ENCODE measurements at places on chromosomes 1 and 21.

- H3K4me3 ChIP-seq = no peak overlapping the region
- H3K27me3 ChIP-seq = no peaks in the 10 kb centered on the region
- H3K4me1 ChIP-seq = no peaks in the 10 kb centered on the region
- no peak overlapping the region for H3K27ac ChIP-seq
These were observed 149.8 kb upstream of the PALMD start for GRCh38 chr1:99496067-99496466.

- H3K27ac ChIP-seq = no peak overlapping the region
- no peaks in the 10 kb centered on the region for H3K4me1 ChIP-seq
- H3K4me3 ChIP-seq = no peak overlapping the region
- no peaks in the 10 kb centered on the region for H3K27me3 ChIP-seq
- DNase-seq = no peak
These were observed 233.5 kb downstream of the TRABD2B start for GRCh38 chr1:47763591-47764171.

GRCh38 chr21:34792504-34793089 lies 123.8 kb downstream of the CLIC6 start:
- no peak for DNase-seq
- H3K36me3 ChIP-seq = peaks cover 3% of the 10 kb centered on the region
- H3K27ac ChIP-seq = no peak overlapping the region
- H3K4me3 ChIP-seq = no peak overlapping the region
- peaks cover 9% of the 10 kb centered on the region for H3K4me1 ChIP-seq

DNA sequence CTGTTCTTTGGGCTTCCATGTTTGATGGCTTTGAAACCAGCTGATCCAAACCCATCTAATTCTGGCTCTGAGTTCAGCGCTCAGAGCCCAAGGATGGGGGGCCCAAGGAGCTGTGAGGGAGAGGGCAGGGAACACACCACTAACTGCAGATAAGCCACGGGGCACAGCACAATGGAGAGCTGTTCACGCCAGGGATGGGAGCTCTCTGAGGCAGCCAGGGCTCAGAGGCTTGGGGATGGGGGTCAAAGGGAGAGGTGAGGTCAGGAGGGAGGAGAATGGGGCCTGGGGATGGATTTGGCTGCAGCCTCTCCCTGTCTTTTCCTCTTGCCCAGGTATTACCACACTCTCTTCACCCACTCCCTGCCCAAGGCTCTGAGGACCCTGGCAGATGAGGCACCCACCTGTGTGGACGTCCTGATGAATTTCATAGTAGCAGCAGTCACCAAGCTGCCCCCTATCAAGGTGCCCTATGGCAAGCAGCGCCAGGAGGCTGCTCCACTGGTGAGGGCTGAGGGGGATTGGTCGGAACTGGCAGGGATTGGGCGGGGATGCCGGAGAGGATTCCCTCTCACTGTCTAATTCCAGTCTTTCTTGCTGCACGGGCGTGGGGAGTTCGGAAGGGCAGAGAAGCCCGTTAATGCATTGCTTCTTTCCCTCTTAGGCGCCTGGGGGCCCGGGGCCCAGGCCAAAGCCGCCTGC lies 11.3 kb downstream of the SLC30A2 start:
- no peak for DNase-seq
- peak overlapping the region; percentile 85 for H3K4me3 ChIP-seq
- H3K27ac ChIP-seq = peak overlapping the region; percentile 84
- H3K27me3 ChIP-seq = peaks cover 3% of the 10 kb centered on the region
- H3K4me1 ChIP-seq = peaks cover 18% of the 10 kb centered on the region

DNA sequence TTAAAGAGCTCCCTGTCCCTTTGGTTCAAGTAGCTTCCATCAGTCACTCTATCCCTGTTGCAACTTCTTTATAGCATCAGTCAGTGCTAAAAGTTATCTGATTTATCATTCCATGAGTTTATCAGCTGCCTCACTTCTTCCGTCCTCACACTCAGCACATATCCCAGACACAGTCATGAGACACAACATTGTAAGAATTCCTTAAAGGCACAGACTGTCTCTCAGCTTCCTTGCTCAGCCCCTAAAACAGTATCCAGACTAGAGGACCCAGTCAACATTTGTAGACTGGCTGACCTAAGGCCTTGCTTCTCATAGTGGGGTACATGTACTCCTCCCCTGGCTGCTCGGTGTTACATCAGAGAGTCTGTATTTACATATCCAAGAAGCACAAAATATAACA lies 164.9 kb upstream of the ADGRL2 start:
- no peaks in the 10 kb centered on the region for H3K36me3 ChIP-seq
- H3K4me1 ChIP-seq = no peaks in the 10 kb centered on the region
- no peaks in the 10 kb centered on the region for H3K27me3 ChIP-seq
- no peak overlapping the region for H3K4me3 ChIP-seq

DNA sequence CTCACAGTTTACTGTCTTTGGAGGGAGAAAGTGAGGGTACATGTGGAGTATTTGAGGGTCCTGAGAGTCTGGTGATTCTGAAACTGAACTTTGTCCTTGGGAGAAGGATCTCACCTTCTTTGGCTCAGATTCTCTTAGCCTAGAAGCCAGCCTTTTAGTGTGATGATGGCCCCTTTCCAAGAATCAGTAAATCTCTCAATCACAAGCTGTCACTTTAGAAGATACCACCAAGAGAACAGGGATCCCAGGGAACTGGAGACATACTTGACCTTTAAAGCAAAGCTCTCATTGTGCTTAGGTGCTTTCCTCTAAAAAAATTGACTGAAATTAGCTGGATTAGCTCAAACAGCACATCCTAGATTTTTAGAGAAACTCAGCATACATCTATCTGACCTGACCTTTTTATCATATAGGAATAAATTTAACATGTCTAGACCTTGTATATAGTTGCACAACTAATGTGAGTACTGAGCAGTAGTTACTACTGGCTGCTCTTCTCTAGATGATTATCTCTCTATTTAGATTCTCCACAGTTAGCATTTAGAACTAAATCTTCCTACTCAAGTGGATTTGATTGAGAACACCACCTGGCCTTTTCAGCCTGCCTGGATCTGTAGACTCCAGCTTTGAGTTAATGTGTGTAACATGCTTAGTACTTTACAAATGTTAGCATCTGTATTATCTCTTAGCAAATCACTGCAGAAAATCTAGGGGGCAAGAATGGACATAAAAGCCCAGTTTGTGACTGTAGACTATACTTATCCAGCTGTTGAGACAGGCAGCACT lies 157.7 kb downstream of the MAST2 start:
- no peak for DNase-seq
- H3K4me1 ChIP-seq = no peaks in the 10 kb centered on the region
- no peaks in the 10 kb centered on the region for H3K27me3 ChIP-seq
- H3K36me3 ChIP-seq = no peaks in the 10 kb centered on the region
- H3K27ac ChIP-seq = no peak overlapping the region

GRCh38 chr1:168627370-168627769 lies 51.0 kb downstream of the XCL1 start:
- H3K4me1 ChIP-seq = no peaks in the 10 kb centered on the region
- no peaks in the 10 kb centered on the region for H3K36me3 ChIP-seq
- no peak for DNase-seq
- H3K27ac ChIP-seq = no peak overlapping the region
- H3K27me3 ChIP-seq = no peaks in the 10 kb centered on the region

Measured in upper lobe of left lung (tissue), 6 donors.